MCF 10A (cell line): ENCODE measurements at places on chromosomes 4 and X.

- DNase-seq = peak; percentile 86
Measured at GRCh38 chr4:82865592-82865991, 25.4 kb downstream of the SEC31A start.

DNA sequence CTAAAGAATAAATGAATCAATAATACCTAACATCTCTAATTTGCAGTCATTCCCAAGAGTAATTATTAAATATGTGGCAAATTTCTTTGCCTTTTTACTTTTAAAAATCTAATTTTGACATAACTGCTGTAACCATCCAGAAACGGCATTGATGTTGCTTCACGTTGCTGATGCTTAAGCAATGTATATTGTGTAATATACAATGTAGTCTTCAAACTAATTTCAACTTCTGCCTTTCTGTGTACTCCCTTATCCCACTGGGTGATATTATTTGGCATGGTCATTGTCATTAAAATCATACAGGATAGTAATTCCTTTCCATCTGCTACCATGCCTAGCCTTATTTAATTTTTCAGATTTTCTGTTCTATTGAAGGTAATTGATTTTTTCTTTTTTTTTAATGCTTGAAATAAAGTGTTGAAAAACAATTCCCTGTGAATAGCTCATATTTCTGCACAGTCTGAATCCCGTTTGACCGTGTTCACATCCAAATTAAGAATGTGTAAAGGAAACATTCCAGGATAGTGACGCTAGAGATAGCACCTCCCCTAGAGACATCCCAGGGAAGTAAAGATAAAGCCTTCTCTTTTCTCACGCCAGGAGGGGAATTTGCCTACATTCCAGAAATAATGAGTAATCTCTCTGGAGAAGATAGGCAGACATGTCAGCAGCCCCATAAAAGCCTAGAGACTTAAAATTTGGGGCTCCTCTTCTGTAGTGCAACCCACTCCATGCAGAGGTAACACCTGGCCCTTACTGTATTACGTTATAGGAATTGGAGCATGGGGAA lies 8.6 kb downstream of the FAM200B start:
- peak; percentile 70 for DNase-seq

- DNase-seq = no peak
Measured at GRCh38 chr4:109708990-109709389, 5.7 kb upstream of the CASP6 start.

- DNase-seq = no peak
Measured at GRCh38 chrX:45719751-45720501, 519.2 kb upstream of the DIPK2B start.

- DNase-seq = no peak
Measured at GRCh38 chr4:7236847-7237246, 44.5 kb downstream of the SORCS2 start.

GRCh38 chrX:31154946-31155345 lies 83.1 kb upstream of the FTHL17 start:
- DNase-seq = no peak

GRCh38 chrX:49120091-49120490 lies 3.4 kb downstream of the GPKOW start:
- no peak for DNase-seq

DNA sequence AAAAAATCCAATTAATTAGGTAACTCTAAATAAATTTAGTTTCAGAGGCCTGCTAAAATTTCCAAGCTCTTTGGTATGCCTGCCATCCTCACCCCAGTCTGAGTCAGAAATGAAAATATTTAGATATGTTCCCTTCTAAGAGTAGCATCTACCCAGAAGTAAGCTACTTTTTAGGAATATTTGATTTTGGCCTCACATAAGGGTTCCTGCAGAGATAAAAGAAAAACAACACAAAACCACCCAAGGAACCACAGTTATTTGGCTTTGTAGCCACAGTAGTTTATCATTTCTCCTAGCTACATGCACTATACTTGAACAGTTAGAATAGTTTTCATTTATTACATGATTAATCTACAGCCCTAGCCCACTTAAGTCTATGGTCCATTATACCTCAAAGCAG lies 192.6 kb upstream of the FAM241A start:
- DNase-seq = no peak

- DNase-seq = no peak
Measured at GRCh38 chr4:127482049-127482448, 150.7 kb upstream of the INTU start.

DNA sequence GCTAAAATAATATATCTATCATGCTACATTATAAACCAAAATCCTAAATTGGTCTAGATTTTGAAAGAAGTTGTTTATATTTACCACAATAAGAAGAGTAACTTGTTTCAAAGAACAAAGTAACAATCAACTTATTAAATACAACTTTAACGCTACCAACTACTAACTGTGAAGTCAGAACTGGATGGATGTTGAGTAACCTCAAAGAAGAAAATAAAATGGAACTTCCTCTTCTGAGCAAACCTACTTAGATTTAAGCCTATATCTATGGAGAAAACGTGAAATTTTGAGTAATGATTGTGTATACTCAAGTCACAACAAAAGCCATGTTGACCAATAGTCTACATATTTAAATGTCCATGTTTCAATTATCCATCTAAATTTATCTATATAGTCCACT lies 25.7 kb downstream of the SH3RF1 start:
- DNase-seq = no peak
